Effector memory CD4-positive, alpha-beta T cell (primary cell): ENCODE measurements at places on chromosomes 1 and 21.
A peak's percentile ranks its signal among the peaks of the same experiment; 100 is the strongest.

DNA sequence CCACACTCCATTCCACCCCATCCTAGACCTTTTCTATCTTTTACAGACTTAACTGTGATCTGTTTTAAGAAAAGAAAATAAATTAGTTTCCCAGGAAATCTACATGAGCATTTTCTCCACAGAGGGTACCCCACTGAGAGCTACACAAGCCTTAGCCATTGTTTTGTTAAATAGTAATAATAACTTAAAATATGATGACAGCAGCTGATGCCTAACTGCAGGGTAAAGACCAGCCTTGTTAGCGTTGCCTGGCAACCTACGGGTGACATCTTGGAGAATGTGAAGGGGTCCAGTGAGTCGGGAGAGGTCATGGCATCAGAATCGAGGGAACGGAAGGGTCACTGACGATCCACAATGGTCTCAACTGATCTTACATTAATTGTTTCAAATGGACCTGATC, 233.2 kb upstream of the PBX1 start:
- H3K36me3 ChIP-seq = no peaks in the 10 kb centered on the region
- no peak overlapping the region for H3K27ac ChIP-seq
- no peaks in the 10 kb centered on the region for H3K27me3 ChIP-seq
- no peak overlapping the region for H3K4me3 ChIP-seq
- no peak for DNase-seq
- no peaks in the 10 kb centered on the region for H3K4me1 ChIP-seq

GRCh38 chr21:29648710-29649240, 291.0 kb downstream of the GRIK1 start:
- DNase-seq = no peak
- H3K27ac ChIP-seq = no peak overlapping the region
- no peaks in the 10 kb centered on the region for H3K4me1 ChIP-seq

DNA sequence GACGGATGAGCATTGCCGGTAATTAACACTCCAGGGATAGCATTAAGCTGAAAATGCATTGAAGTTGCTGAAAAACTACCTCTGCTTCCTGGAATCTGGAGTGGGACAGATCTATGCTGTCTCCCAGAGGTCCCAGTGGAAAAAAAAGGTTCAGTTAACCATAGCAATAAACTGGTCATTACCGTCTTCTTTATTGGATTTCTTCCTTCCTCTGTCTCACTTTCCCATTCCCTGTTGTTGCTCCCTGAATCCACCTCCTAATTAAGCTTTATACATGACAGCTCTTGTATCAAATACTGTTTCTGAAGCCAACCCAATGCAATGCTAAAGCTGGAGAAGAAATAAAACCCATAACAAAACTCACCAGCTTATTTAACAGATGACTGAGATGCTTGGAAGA, 1805.9 kb downstream of the NCAM2 start:
- no peaks in the 10 kb centered on the region for H3K36me3 ChIP-seq
- no peak for DNase-seq
- H3K4me1 ChIP-seq = no peaks in the 10 kb centered on the region
- H3K27ac ChIP-seq = no peak overlapping the region

DNA sequence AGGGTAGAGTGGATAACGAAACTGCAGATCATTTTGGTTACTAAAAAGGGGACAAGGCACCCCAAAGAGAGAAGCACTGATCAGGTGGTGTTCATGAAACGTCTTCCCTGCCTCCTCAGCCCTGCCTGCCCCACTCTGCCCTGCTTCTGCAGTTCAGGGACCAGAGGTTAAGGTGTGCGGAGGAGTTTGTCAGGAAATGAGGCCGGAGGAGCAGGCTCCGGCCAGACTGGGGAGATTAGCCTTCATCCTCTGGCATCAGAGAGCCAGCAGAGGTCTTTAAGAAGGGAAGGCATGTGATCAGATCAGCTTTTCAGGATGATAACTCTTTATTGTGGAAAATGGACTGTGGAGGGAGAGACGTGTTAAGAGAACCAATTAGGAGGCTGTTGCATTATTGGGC, 291.9 kb upstream of the NR5A2 start:
- no peak overlapping the region for H3K27ac ChIP-seq
- DNase-seq = no peak
- no peaks in the 10 kb centered on the region for H3K4me1 ChIP-seq
- H3K4me3 ChIP-seq = no peak overlapping the region
- H3K36me3 ChIP-seq = no peaks in the 10 kb centered on the region

DNA sequence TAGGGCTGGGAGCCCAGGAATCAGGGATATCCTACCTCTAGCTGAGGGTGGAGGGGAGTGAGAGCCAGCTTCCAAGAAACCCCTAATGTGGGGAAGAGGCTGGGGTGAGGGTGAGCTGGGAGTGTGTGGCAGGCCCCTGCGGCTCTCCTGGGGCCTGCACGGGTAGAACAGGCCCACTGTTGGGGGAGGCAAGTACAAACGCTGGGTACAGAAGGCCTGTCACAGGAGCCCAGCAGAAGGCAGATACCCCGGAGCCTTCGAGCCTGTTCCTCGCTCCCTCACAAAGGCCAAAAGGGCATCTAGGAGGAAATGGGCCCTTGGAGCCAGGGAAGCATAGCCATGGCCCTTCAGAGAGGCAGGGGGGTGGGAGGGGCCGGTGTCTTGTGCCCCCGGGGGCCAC, 13.7 kb downstream of the CELF3 start:
- H3K4me1 ChIP-seq = peaks cover 8% of the 10 kb centered on the region
- no peak for DNase-seq
- H3K36me3 ChIP-seq = peaks cover 23% of the 10 kb centered on the region
- no peak overlapping the region for H3K27ac ChIP-seq
- H3K27me3 ChIP-seq = no peaks in the 10 kb centered on the region

DNA sequence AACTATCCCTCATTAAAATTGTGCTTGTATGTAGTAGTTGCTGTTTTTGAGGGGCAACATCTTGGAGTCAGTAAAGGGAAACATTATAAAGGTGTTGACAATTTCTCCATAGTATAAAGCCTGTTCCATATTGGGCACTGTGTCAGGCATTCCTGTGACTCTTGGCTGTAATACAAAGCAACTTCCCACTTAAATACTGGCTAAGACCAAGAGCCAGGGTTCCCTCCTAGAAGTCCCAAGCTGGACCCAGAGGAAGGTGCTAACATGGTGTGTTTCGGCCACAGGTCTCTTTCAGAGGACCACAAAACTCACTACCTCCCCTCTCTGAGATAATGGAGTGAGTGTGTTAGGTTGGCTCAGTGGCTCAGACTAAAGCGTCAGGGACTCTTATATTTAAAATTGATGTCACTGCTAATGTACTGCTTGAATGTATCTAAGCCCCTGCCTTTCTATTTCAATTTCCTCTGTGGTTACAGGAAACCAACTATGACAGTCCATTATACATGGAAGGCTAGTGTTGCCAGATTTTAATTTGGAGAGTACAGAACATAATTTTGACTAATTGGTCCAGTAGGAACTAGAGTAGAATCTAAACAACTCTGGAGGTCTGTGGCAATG, 74.7 kb upstream of the RGL1 start:
- no peaks in the 10 kb centered on the region for H3K4me1 ChIP-seq
- DNase-seq = no peak
- no peaks in the 10 kb centered on the region for H3K27me3 ChIP-seq
- no peaks in the 10 kb centered on the region for H3K36me3 ChIP-seq
- H3K4me3 ChIP-seq = no peak overlapping the region

- H3K4me3 ChIP-seq = no peak overlapping the region
- H3K27me3 ChIP-seq = peaks cover 3% of the 10 kb centered on the region
- H3K36me3 ChIP-seq = no peaks in the 10 kb centered on the region
- H3K27ac ChIP-seq = no peak overlapping the region
These were observed 16.1 kb downstream of the TRIM67 start for GRCh38 chr1:231177936-231178335.

DNA sequence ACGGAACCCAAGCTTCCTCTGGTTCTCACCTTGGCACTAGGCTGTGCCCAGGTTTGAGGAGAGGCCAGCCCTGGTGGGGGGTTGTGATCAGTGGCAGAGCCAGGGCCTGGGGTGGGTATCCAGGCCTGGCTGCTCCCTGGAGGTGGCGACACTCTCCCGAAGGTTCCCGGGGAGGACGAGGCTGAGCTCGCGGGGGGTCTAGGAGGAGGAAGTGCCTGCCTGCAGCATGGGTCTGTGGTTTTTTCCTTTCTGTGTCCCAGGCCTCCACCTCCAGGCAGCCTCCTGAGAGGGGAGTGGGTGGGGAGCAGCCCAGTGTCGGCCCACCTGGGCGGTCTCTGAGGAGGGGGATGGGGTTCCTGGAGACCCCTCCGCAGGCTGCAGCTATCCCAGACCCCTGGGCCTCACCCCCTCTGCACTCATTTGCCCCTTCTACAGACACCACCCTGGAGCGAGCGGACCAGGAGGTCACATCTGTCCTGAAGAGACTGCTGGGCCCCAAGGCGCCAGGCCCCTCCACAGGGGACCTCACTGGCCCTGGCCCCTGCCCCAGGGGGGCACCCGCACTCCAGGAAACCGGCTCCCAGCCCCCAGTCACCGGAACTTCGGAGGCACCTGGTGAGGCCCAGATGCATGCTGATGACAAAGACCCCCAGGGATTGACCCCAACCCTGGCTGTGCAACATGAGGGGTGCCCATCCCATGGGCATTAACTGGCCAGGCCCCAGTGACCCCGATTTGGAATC, 44.3 kb downstream of the TRIM11 start:
- no peaks in the 10 kb centered on the region for H3K27me3 ChIP-seq
- no peak overlapping the region for H3K4me3 ChIP-seq
- H3K4me1 ChIP-seq = no peaks in the 10 kb centered on the region
- no peaks in the 10 kb centered on the region for H3K36me3 ChIP-seq
- no peak for DNase-seq

DNA sequence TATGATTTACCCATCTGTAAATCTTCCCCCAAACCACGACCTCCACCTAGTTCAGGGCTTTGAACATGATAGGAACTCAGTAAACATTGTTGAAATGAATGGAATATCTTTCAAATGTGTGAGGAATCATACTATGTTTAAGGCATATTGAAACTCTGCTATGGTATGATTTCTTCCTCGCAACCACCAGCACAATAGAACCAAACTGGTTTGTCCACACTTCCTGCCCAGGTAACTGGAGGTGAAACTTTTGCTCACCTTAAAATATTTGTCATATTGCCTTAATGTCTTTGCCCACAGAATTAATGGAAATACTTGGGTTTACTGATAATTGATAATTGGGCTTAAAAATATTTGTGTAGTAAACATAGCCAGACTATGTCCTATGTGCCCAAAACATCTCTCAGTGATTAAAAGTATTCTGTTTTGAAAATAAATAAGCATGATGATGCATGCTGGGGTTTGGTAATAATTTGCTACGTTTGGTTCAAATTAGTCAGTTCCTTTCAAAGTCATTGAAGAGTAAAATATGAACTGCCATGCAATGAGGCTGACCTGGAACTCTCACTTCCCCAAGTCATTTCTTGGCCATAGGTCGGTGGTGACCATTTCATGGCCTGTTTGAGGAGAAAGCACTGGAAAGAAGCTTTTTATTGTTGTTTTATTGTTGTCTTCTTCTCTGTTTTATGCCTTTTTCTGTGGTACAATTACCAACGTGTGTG, 73.3 kb downstream of the TNFSF18 start:
- no peaks in the 10 kb centered on the region for H3K4me1 ChIP-seq
- no peak overlapping the region for H3K27ac ChIP-seq

GRCh38 chr1:170241266-170241851, 95.6 kb downstream of the NTMT2 start:
- H3K27ac ChIP-seq = no peak overlapping the region
- no peak for DNase-seq
- no peaks in the 10 kb centered on the region for H3K36me3 ChIP-seq
- no peaks in the 10 kb centered on the region for H3K4me1 ChIP-seq

- DNase-seq = no peak
- H3K4me1 ChIP-seq = no peaks in the 10 kb centered on the region
- no peak overlapping the region for H3K4me3 ChIP-seq
- no peak overlapping the region for H3K27ac ChIP-seq
These were observed 131.8 kb upstream of the NGF start for GRCh38 chr1:115469703-115470476.

GRCh38 chr1:238029126-238029525, 138.4 kb upstream of the ZP4 start:
- DNase-seq = no peak
- no peaks in the 10 kb centered on the region for H3K27me3 ChIP-seq
- no peaks in the 10 kb centered on the region for H3K36me3 ChIP-seq
- H3K4me1 ChIP-seq = no peaks in the 10 kb centered on the region
- H3K27ac ChIP-seq = no peak overlapping the region
- H3K4me3 ChIP-seq = no peak overlapping the region

GRCh38 chr1:48093147-48093546, 96.0 kb upstream of the TRABD2B start:
- H3K36me3 ChIP-seq = no peaks in the 10 kb centered on the region
- H3K27ac ChIP-seq = no peak overlapping the region
- H3K4me1 ChIP-seq = peaks cover 4% of the 10 kb centered on the region
- DNase-seq = no peak
- no peak overlapping the region for H3K4me3 ChIP-seq

GRCh38 chr1:64948905-64949833, 17.2 kb downstream of the JAK1 start:
- H3K4me1 ChIP-seq = peaks cover 24% of the 10 kb centered on the region
- DNase-seq = no peak

DNA sequence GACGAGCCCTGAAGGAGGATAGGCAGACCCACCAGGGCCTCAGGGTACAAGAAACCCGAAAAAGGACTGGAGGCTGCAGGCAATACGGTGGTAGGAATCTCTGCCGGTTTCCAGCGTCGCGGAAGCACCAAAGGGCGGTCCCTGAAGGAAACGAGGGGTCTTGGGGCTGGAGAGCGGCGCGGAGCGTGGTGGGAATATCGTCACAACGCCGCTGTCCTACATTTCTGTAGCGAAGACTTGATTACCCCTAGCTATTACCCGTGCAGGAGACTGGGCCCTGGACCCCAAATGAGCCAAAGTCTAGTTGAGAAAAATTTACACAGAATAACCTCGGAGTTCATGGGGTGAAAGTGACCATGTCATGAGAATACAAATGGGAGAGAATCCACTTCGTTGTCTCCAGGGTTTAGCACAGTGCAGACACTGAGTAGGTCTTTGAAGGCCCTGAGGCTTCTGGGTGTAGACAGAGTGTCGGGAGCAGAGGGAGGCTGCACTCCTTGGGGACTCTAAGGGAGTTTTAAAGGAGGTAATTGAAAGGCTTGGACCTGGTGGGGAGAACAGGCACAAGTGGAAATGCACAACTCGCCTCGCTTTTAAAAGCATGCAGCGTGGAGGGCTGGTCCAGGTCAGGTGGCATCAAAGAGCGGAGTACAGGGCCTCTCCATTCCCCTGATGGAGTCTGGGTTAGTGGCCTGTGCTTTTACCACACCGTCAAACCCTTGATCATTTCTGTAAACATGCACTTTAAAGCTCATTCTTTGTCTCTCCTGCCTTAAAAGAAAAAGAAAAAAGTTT, 1.5 kb downstream of the ATP1A1 start:
- no peaks in the 10 kb centered on the region for H3K27me3 ChIP-seq
- peaks cover 49% of the 10 kb centered on the region for H3K4me1 ChIP-seq
- peaks cover 3% of the 10 kb centered on the region for H3K36me3 ChIP-seq
- peak overlapping the region; percentile 93 for H3K4me3 ChIP-seq

- H3K27ac ChIP-seq = no peak overlapping the region
- no peak for DNase-seq
- no peaks in the 10 kb centered on the region for H3K27me3 ChIP-seq
- no peaks in the 10 kb centered on the region for H3K4me1 ChIP-seq
These were observed 860.0 kb downstream of the LTN1 start for GRCh38 chr21:28132713-28133112.
